ENCODE measurements at places on chromosomes 2 and 18. TPM values are rescaled to one million over a fixed set of nuclear protein-coding genes. Genes with fewer than 3 reads are reported as not detected.

Gene DPP10
- 0.17 TPM for polyA plus RNA-seq

Gene HOXD10
- polyA plus RNA-seq: 1.1 TPM

Gene ZNF236
- 3.9 TPM for polyA plus RNA-seq

DNA sequence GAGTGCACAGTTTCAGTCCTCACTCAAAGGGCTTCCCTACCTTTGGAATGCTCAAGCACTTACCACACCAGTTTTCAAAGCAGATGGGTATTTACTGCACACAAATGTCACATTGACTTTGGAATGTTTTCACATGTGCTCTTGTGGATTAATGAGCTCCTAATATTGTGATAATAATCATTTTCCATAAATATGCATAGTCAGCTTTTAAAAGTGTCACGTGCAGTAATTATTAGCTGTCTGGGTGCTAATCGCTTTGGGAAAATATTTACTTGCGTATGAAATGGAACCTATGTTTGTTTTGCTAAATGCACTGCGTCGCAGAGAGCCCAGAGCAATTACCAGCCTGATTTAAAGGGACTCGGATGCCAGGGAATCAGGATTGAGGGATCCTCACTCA is 229.3 kb downstream of the SMAD2 start:
- DNase-seq: no peak

DNA sequence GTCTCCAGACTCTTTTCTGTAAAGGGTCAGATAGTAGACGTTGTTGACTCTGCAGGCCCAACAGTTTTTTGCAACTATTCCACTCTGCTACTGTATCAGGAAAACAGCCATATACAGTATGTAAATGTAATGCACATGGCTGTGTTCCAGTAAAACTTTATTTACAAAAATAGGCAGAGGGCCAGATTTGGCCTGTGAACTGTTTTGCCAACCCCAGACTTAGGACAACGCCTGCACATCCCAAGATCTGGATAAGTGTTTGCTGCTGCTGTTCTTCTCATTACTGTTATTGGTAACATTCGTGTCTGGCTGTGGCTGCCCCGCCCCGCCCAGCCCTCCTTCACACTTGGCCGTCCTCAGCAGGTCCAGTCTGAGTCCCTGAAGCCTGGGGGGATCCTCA is 94.6 kb upstream of the MCFD2 start:
- DNase-seq: no peak
